SW 1271 (cell line): ENCODE measurements at places on chromosomes 6 and 20.

DNA sequence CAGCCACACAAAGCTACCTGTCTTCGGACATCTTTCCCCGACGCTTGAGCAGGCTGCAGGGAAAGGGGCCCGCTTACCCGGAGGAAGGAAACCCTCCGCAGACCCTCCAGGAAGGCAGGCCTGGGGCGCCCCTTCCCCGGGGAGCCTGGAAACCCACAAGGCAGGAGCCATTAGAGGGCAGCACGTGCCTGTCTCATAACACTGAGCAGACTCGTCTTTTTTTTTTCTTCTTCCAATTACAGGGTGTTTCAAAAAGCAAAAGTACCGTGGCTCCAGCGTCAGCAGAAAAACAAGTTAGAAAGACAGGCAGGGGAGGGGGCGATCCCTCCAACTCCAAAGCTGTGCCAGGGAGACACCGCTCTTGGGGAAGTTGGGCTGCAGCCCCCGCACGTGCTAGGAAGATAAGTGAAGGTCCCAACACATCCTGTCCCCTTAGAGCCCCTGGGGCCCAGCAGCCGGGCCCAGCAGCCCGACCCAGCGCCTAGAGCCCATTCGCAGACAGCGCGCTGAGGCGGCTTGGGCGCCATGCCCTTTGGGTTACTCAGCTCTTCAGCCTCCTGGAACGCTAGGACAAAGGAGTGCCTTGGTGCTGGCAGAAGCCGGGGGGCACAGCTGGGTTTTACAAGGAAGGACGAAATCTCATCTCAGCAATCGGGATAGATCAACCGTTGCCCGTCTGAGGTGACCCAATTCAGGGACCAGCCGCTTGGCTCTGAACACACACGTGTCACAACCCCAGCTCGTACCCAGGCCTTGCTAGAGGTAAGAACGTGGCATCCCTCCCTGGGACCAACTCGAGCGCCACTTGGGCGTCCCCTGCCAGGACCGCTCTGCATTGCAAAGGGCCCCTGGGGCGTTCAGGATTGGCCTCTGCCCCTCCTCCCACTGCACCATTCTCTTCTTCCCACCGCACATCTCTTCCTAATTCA lies 136.3 kb downstream of the LY86 start:
- DNase-seq: peak; percentile 25

DNA sequence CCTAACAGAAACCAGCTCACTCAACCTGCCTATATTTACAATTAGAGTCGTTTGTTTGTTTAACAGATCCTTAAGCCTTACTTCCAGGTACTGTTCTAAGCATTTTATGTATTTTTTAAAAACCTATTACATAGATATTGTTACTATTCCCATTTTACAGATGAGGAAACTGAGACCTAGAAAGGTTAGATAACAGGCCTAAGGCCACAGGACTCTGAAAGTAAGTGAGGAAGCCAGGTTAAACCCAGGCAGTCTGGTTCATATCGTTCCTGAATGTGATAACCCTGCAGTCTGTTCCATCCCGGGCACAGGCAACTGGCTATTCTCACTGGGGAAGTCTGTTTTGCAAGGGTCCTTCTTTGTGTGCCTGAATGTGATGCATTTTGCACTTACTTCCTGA lies 322.2 kb downstream of the FARS2 start:
- DNase-seq: no peak

- DNase-seq: no peak
Observed at GRCh38 chr6:40738551-40739193, 151.5 kb upstream of the LRFN2 start.

- DNase-seq: no peak
Observed at GRCh38 chr6:118280210-118280609, 267.9 kb upstream of the PLN start.

DNA sequence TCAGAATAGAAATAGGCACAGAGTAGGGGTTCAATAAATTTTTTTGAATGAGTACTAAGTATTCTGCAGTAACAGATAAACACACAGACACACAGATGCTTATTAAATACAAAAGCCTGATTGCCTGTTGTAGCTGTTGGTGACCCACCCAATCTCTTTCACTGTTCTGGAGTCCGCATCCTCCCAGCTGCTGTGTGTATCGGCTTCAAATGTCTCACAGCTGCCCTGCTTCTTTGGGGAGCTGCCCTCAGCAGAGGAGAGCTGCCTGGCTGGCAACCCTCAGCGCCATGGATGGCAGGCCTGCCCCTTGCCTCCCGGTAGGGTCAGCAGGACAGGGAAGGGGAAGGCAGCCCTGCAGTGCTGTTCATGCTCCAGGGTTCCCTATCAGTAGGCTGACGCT lies 85.9 kb upstream of the PRND start:
- no peak for DNase-seq

GRCh38 chr6:35512740-35513139 lies at the start of gene TULP1:
TULP1 (minus strand) TSS chr6:35512896; CDS start chr6:35512858, 38 bp downstream.
- no peak for DNase-seq

DNA sequence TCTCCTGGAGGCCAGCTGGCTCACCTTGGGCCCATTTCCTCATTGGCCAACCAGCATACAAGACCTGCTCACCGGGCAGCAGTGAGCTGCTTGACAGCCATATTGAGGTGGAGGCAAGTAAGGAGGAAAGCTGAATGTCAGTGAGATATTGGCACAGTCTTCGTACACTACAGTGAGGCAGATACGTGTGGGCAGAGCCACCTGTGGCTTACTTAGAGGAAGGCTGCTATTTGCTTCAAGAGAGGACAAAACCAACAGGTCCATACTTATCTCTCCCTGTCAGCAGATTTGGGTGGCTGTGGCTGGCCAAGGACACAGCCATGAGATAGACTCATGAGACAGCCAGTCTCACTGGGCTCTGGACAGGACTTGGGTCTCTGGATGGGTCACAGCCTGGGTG lies 15.1 kb upstream of the MCM3 start:
- no peak for DNase-seq

DNA sequence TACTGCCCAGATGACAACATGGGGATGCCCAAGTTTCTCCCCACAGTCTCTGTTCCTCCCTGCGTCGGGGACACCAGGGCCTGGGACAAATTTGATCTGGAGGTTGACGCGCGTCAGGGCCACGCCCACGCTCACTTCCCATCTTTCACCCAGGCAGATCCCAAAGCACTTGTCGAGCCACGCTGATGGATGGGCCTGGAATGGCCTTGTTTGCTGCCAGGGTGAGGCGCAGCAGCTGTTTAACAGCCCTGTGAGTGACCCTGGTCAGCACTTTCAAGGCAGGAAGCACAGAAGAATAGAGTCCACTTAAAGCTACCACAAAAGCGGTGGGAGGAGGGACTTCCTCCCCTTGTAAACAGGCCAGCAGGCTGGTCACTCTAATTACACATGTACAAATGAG lies 324.7 kb upstream of the JARID2 start:
- no peak for DNase-seq

DNA sequence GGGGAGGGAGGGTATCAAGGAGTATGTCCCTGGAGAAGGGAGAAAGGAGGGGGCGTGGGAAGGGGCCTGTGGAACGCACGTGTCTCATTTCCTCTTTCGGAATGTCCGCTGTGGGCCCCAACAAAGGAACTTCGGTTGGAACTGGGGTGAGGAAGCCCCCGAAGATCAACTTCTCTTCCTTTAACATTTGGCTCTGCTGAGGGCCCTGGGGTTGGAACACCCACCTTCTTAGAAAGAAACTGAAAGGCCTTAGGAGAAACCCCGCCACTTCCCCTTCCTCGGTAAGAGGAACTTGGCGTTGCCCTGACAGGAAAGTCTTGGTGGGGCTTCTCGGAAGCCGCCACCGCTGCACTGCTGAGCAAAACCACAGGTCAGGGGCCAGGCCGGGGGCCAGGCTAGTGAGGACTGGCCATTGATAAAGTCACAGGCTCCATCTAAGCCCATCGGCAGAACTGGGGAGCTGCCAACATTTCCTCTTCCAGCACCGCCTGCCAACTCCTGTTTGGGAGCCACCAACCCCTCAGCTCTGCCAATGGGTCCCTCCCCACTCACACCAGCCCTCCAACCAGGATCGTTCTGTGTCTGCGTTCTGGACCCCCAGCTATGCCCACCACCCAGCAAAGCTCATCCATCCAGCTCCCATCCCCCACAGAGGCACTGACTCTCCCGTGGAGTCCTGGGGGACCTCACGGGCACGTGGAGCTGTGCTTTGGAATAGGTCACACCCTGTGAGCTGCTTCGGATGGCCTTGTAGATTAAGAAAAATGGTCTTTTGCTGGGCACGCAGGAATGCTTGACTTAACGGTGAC lies 44.8 kb downstream of the FGD2 start:
- DNase-seq: no peak

DNA sequence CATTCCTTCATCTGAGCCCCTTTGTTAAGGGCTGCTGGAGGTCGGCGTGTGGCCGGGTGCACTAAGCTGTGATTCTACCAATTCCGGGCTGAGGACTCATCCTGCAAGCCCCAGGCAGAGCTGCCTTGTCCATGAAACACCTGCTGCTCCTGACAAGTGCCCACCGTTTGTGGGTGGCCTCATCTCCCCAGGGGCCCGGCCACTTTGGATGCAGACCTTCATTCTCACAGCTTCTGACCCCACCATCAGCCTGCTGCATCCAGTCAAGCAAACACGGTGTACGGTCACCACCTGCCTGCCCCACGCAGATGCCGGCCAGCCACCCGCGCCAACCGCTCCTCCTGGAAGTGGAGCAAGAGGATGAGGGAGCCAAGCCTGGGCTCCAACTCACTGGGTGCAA lies 382.7 kb downstream of the THBS2 start:
- no peak for DNase-seq

DNA sequence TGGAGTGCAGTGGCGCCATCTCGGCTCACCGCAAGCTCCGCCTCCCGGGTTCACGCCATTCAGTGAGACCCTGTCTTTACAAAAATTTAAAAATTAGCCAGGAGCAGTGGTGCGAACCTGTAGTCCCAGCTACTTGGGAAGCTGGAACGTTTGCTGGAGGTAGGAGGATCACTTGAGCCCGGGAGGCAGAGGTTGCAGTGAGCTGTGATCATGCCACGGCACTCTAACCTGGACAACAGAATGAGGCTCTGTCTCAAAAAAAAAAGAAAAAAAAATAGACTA lies 5.7 kb upstream of the PARD6B start:
- no peak for DNase-seq

DNA sequence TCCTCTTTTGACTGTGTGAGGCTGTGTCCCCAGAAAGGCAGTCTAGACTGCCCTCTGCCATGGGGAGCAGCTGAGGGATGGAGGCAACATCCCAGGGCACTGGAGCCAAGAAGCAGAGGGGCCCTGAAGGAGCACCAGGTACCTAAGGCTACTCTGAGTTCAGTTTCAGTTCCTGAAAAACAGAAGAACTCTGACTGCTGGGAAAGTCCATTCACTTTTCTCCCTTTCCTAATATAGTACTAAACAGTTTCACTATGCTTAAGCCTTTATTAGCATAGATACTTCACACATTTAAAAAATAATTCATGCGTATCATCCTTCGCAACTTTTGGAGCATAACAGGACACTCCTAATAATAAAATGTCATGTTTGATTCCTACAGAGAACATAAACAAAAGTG lies 130.0 kb downstream of the FOXC1 start:
- no peak for DNase-seq

DNA sequence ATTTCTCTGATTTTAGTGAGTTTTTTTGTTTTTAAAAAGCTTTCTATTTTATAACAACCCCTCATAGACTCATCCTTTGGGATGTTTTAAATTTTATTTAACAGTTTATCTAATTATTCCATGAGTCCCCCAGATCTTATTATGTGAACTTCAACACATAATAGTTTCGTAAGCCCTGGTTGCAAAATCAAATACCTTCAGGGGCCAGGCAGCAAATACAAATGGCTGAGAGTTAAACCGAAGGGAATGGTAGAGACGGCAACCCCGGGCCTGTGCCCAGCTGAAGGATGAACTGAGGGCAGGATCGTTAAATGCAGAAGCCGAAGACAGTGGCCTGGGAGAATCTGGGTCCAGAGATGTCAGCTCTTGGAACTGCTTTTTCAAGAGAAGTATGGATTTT lies 88.4 kb downstream of the RTN4IP1 start:
- no peak for DNase-seq

DNA sequence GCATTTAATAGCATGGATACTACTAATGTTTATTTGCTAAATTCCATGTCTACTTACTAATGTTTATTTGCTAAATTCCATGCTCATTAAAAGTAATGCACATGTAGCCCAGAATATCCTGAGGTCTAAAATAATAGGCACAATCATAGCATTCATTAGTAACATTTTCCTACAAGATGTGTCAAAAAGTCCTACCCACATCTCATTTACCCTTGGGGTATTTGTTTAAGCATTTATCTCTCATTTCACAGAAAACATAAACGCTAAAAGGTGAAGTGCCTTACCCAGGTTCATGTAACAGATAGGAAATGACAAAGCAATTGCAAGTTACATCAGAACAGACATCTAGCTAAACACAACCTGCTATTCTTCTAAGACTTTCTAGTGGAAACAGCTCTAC lies 457.1 kb downstream of the HACE1 start:
- DNase-seq: no peak

GRCh38 chr20:61935926-61936700 lies 129.6 kb downstream of the TAF4 start:
- DNase-seq: no peak

GRCh38 chr6:138162111-138162954 lies 594 bp downstream of the ARFGEF3 start:
- no peak for DNase-seq
